H1 (cell line): ENCODE measurements at places on chromosomes 12 and 14.

DNA sequence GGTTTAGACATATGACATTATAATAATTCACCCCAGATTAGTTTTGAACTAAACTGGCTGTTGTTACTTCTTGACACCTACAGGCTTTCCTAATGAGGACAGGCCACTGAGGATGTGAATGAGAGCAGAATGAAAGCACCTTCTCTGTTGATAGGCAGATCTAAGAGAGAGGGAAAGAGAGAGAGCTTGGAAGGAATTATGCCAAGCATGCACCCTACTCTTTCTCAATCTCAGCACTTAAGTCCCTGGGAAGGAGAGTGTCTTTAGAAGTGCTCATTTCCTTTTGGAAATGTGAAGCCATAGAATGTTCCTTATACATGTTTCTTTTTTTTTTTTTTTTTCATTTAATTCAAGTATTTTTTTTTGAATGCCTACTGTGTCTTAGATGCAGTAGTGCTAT lies 49.0 kb downstream of the TBC1D15 start:
- H3K4me3 ChIP-seq = no peak overlapping the region
- no peaks in the 10 kb centered on the region for H3K27me3 ChIP-seq
- no peak for DNase-seq
- no peaks in the 10 kb centered on the region for H3K4me1 ChIP-seq

DNA sequence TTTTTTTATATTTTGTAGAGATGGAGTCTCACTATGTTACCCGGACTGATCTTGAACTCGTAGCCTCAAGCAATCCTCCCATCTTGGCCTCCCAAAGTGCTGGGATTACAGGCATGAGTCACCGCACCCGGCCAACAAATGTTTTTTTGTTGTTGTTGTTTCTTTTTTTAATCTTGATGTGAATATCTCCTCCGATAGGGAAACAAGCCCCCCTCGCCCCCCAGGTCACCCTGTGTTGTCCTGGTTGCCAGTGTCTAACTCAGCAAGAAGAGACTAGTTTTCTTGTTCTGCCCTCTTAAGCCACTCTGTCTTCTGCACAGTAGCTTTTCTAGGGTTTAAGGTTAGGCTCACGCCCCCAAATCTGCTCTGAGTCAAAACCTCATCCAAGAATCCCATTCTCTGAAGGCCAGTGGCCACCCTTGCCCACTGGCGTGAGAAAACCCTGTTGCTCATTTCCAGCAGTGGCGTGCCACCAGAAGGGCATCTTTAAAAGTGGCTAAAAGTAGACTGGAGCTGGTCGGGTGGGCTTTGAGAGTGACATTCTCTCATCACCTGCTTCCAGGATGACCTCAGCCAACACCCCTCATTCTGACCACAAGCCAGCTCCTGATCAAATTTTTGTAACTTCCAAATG lies 42.7 kb downstream of the C14orf132 start:
- no peak overlapping the region for H3K27ac ChIP-seq
- peaks cover 7% of the 10 kb centered on the region for H3K36me3 ChIP-seq
- H3K4me1 ChIP-seq = no peaks in the 10 kb centered on the region
- no peaks in the 10 kb centered on the region for H3K27me3 ChIP-seq
- no peak for DNase-seq
- no peak overlapping the region for H3K4me3 ChIP-seq

DNA sequence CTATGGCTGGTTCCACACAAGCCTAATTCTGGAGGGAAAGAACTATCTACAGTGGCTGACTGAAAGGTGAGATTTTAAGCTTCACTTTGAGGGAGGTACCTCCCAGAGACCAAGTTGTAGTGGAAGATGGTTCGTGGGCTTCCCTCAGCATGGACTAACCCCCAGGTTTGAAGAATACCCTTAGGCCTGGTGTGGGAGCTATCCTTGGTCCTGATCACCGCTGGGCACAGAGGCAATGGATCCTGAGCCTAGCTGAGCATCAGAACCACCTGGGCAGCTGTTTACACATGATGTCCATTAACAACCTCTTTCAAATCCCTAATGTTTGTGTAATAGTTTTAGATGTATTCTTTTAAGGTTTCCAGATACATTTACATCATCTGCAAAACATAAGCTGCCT lies 10.3 kb downstream of the DAO start:
- no peak overlapping the region for H3K4me3 ChIP-seq
- no peak overlapping the region for H3K27ac ChIP-seq
- no peaks in the 10 kb centered on the region for H3K4me1 ChIP-seq
- DNase-seq = peak; percentile 55
- H3K27me3 ChIP-seq = no peaks in the 10 kb centered on the region

GRCh38 chr14:20440882-20441281 lies 4.9 kb upstream of the KLHL33 start:
- H3K4me1 ChIP-seq = peaks cover 2% of the 10 kb centered on the region; the same call in 1 of the 2 replicates
- DNase-seq = no peak
- H3K27ac ChIP-seq = no peak overlapping the region
- H3K36me3 ChIP-seq = peaks cover 7% of the 10 kb centered on the region
- no peaks in the 10 kb centered on the region for H3K27me3 ChIP-seq

- DNase-seq = no peak
- no peak overlapping the region for H3K4me3 ChIP-seq
- no peaks in the 10 kb centered on the region for H3K36me3 ChIP-seq
- H3K27me3 ChIP-seq = no peaks in the 10 kb centered on the region
- no peak overlapping the region for H3K27ac ChIP-seq
Measured at GRCh38 chr12:104738331-104738730, 219.8 kb downstream of the SLC41A2 start.

DNA sequence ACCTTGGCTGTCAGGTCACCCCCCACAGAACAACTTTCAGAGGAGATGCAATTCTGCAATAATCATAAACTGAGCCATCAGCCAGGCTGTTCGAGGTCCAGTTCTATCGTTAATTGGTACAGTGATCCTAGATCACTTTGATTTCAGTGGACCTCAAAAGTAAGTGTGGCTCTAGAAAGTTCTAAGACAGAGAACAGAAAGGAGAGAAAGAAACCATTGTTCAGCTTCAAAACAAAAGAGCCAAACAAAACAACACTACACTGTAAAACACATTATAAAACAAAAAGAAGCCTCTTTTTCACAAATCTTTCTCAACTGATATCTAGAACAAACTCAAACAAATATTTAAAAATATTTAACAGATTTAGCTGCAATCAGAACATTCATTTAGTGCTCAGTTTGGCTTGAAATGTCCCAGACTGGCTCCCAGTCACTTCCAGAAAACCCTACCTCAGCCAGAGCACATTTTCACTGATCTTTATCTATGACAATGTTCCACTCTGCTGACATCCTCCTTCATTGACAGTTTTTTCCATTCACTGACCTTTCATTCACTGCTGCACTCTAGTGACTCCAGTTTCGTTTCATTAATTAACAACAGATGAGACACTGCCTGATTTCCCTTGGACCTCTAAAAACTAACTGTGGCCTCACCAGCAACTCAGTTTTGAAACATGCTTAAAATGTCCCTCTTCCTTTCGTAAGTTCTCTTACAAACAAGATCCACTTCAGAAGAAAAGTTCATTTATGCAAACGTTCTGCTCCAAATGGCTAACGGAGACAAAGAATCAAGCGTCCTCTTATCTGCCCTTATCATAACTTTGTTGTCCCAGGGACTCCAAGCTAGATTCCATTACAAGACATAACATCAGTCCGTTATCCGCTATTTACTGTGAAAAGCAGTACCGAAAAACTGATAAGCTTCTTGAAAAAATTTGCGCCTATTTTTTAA lies 56.8 kb downstream of the DUSP16 start:
- DNase-seq = peak; percentile 23
- no peak overlapping the region for H3K27ac ChIP-seq
- H3K27me3 ChIP-seq = no peaks in the 10 kb centered on the region
- peaks cover 10% of the 10 kb centered on the region for H3K4me1 ChIP-seq
- H3K36me3 ChIP-seq = no peaks in the 10 kb centered on the region

- peak; percentile 25 for DNase-seq
- peaks cover 1% of the 10 kb centered on the region; the same call in 1 of the 2 replicates for H3K4me1 ChIP-seq
- no peak overlapping the region for H3K4me3 ChIP-seq
- no peak overlapping the region for H3K27ac ChIP-seq
- no peaks in the 10 kb centered on the region; the same call in 1 of the 2 replicates for H3K27me3 ChIP-seq
- no peaks in the 10 kb centered on the region for H3K36me3 ChIP-seq
Measured at GRCh38 chr12:54689984-54690383, 41.8 kb upstream of the DCD start.

- peaks cover 13% of the 10 kb centered on the region; the same call in 1 of the 2 replicates for H3K36me3 ChIP-seq
- H3K4me3 ChIP-seq = no peak overlapping the region
- H3K27ac ChIP-seq = no peak overlapping the region
- no peaks in the 10 kb centered on the region for H3K27me3 ChIP-seq
- no peak for DNase-seq
- no peaks in the 10 kb centered on the region for H3K4me1 ChIP-seq
Measured at GRCh38 chr12:49645146-49646039, 22.0 kb downstream of the PRPF40B start.

GRCh38 chr12:22047494-22047893 lies 1.5 kb downstream of the CMAS start:
- no peak overlapping the region for H3K27ac ChIP-seq
- no peaks in the 10 kb centered on the region for H3K4me1 ChIP-seq
- DNase-seq = no peak
- H3K27me3 ChIP-seq = no peaks in the 10 kb centered on the region
- H3K4me3 ChIP-seq = no peak overlapping the region

DNA sequence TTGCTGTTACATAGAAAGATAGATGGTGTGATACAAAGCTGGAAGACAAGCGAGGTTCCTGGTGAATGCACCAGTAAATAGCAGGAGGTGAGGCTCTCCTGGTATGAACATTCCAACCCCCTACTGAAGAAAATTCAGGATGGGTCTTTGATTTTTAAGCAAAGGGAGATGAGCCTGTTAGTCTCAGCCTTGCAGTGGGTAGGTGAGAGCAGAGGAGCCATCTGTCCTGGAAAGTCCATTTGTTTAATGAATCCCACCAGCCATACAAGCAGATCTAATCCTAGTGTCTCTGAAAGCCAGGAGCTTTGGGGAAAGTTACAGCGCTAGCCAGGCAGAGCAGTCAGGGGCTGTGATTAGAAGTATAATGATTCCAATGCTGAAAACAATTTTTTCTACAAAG lies 234.8 kb upstream of the FOXN3 start:
- DNase-seq = no peak
- H3K27ac ChIP-seq = no peak overlapping the region
- H3K36me3 ChIP-seq = no peaks in the 10 kb centered on the region
- H3K4me1 ChIP-seq = peaks cover 8% of the 10 kb centered on the region; the same call in 1 of the 2 replicates
- no peak overlapping the region for H3K4me3 ChIP-seq

DNA sequence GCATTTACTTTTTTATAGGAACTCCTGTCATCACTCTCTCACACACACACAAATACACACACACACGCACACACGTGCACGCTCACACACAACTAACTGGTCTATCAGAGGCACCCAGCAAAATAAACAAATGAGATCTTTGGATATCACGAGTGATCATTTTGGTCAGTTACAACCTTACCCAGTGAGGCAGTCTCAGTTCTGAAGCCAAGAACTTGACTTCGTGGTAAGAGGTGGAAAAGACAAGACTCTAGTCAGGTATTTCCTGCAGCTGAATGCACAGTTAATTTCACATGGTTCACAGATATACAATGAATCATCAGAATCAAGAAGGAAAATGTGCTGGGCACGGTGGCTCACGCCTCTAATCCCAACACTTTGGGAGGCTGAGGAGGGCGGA lies 39.4 kb downstream of the ATF7 start:
- no peaks in the 10 kb centered on the region for H3K27me3 ChIP-seq
- H3K4me1 ChIP-seq = no peaks in the 10 kb centered on the region
- no peak overlapping the region for H3K4me3 ChIP-seq
- DNase-seq = no peak

GRCh38 chr14:33110737-33111443 lies 172.2 kb downstream of the NPAS3 start:
- peak; percentile 47 for DNase-seq
- no peak overlapping the region for H3K27ac ChIP-seq
- H3K4me3 ChIP-seq = no peak overlapping the region
- H3K36me3 ChIP-seq = no peaks in the 10 kb centered on the region

DNA sequence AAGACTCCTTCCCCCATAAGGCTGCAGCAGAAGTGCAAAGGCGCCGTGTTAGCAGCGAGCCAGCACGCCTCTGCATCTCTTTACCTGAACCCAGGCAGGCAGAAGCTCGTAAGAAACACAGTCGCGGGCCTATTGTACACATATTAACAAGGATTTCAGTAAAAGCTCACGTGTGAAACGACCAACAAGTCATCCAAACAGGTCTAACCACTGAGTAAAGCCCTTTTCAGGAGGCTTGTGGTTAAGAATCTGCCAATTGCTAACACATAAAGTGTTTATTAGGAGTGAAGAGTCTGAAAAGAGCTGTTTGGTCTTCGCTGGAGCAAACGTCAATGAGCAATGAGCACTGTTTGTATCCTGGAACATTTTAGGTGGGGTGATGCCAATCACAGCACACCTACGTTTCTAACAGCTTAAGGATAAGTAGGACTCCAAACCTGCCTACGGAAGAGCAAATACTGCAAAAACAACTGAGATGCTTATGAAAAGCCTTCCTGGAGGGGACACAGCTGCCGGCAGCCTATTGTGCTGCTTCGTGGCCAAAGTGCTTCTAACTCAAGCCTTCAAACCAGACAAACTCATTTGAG lies 43.1 kb downstream of the PRKAB1 start:
- H3K4me3 ChIP-seq = no peak overlapping the region
- H3K27ac ChIP-seq = no peak overlapping the region
- no peaks in the 10 kb centered on the region for H3K4me1 ChIP-seq

DNA sequence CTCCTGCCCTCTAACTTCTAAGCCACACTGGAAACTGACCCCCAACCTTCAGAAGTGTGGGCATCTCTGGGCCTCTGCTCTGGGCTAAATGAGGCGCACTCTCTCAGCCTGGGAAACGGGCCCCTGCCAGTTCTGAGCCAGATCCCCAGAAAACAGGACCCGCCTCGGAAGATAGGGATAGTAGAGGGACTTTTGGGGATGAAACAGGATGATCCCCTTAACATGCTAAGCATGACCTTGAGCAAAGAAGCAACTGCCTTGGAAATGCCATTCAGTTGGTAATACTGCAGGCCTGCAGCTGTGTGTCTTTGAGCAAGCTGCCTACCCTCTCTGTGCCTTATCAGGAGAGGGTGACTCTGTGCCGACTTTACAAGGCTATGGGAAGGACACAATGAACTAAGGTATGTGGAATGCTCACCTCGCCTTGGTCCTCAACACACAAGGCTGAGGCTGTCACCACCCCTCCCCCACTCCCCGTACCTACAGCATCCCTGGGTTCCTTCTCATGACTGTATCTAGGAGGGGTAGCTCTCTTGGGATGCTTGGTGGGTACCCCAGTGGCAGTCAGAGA lies 54.0 kb downstream of the NCOR2 start:
- peaks cover 62% of the 10 kb centered on the region for H3K4me1 ChIP-seq
- DNase-seq = peak; percentile 56
- peak overlapping the region; percentile 96 for H3K27ac ChIP-seq
- no peaks in the 10 kb centered on the region for H3K27me3 ChIP-seq
- H3K4me3 ChIP-seq = peak overlapping the region; percentile 5; the same call in 1 of the 2 replicates

GRCh38 chr14:23186913-23187654 lies 3.6 kb upstream of the SLC7A8 start:
- H3K27ac ChIP-seq = no peak overlapping the region
- no peaks in the 10 kb centered on the region for H3K27me3 ChIP-seq
- DNase-seq = no peak

GRCh38 chr12:18400186-18400585 lies 138.9 kb downstream of the PIK3C2G start:
- DNase-seq = no peak
- no peak overlapping the region for H3K4me3 ChIP-seq
- no peaks in the 10 kb centered on the region for H3K36me3 ChIP-seq
- no peak overlapping the region for H3K27ac ChIP-seq
- H3K4me1 ChIP-seq = no peaks in the 10 kb centered on the region; the same call in 1 of the 2 replicates

GRCh38 chr12:2607881-2608607 lies 186.7 kb upstream of the FKBP4 start:
- no peak overlapping the region for H3K4me3 ChIP-seq
- no peak for DNase-seq
- H3K4me1 ChIP-seq = peaks cover 4% of the 10 kb centered on the region; the same call in 1 of the 2 replicates
- no peaks in the 10 kb centered on the region for H3K27me3 ChIP-seq

- H3K4me1 ChIP-seq = peaks cover 2% of the 10 kb centered on the region; the same call in 1 of the 2 replicates
- H3K27ac ChIP-seq = no peak overlapping the region
- H3K27me3 ChIP-seq = no peaks in the 10 kb centered on the region
- H3K36me3 ChIP-seq = no peaks in the 10 kb centered on the region
- peak; percentile 53 for DNase-seq
Measured at GRCh38 chr12:108611884-108612415, 14.1 kb upstream of the TMEM119 start.
